ENCODE measurements at places on chromosomes 2 and 18.

DNA sequence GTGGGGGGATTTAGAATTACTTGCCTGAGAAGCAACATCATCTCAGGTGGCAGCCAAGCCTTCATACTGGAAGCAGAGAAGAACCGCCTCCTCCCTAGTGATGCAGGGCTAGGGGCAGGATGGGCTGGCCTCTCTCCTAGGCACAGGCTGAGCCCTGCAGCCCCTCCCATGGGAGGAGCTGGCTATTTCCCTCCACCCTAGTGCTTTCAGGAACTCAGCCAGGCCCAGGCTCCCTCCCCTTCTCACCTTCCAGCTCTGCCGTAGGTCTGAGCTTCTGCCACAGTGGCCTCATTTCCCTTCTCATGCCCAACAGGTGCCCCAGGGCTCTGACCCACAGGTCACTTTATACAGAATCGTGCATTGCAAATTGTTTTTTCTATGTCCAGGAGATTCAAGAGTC, 31.0 kb downstream of the CENPA start:
- DNase-seq, result peak; percentile 73

- no peak for DNase-seq
These were observed 221.7 kb downstream of the SLC8A1 start for GRCh38 chr2:40230186-40230585.

DNA sequence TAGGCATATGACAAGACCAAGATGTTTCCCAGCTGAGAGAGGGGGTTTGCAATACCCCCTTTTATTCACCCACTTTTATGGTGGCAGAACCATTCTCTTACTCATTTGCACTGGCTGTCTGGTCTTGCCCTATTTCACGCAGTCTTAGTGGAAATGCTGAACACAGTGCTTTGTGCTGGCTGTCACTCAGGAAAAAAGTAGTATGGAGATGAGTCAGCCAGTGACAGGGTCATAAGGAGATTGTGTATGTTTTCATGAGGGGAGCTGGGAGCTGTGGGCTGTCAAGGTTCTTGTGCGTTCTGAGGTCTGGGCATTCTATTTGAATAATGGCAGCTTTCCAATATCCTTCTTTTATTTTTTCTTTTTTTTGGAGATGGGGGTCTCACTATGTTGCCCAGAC, 10.9 kb upstream of the CNRIP1 start:
- no peak for DNase-seq

- DNase-seq, result no peak
These were observed 90.2 kb downstream of the BCL11A start for GRCh38 chr2:60463249-60463648.

- no peak for DNase-seq
These were observed 205.7 kb upstream of the APCDD1 start for GRCh38 chr18:10248738-10249137.

GRCh38 chr2:37415128-37415820, 70.8 kb downstream of the QPCT start:
- DNase-seq, result no peak

DNA sequence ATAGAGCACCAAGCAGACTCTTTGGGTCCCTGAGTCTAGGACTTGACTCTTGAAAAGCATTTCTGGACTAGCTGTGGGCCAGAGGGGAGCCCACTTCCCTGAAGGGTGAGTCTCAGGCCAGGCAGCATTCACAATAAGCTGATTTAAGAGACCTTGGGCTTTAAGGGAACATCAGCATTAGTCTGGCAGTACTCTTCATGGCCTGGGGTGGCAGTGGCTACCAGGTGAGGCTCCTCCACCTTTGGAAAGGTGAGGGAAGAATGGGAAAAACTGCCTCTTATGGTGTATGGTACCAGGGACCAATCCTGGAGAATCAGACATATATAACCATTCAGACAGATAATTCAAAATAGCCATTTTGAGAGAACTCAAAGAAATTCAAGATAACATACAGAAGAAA, 599.9 kb upstream of the POU3F3 start:
- DNase-seq, result no peak

DNA sequence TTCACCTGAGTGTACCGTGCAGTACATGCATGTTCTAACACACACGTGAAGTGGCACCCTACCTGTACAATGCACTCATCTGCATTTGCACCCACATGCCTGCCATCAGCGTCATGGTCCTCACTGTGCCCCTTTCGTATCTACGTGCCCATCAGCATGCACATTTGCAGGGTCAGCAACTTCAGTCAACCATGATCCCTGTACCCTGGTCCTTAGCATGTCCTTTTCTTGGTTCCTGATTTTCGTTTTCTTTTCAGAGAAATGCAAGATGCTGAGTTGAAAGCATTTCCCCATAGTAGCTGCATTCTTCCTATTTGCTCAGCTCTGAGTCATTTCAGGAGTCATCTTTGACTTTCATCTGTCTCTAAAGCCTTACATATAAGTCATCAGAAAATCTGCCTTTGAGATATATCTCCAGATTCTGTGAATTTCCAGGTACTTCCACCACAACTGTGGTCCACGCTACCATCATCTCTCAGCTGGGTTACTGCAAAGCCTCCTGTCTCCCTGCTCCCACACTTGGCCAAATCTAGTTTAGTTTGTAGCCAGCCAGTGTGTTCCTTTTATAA, 14.7 kb upstream of the PUM2 start:
- no peak for DNase-seq

- DNase-seq, result peak; percentile 23
These were observed 58.1 kb downstream of the NCKAP1 start for GRCh38 chr2:182980115-182980514.

GRCh38 chr18:35642802-35643201, 61.3 kb downstream of the GALNT1 start:
- DNase-seq, result no peak

- no peak for DNase-seq
These were observed 124.9 kb downstream of the GRB14 start for GRCh38 chr2:164496421-164496820.

GRCh38 chr2:191556463-191556862, 121.5 kb upstream of the NABP1 start:
- DNase-seq, result no peak
